Stimulated activated CD8-positive, alpha-beta memory T cell treated with anti-CD3 and anti-CD28 coated beads, Interleukin-15, amount 100 ng/mL, for 1 hour (primary cell): ENCODE measurements at places on chromosomes 16 and 17.

- DNase-seq = no peak
These were observed 44.3 kb downstream of the PMP22 start for GRCh38 chr17:15220785-15221184.

DNA sequence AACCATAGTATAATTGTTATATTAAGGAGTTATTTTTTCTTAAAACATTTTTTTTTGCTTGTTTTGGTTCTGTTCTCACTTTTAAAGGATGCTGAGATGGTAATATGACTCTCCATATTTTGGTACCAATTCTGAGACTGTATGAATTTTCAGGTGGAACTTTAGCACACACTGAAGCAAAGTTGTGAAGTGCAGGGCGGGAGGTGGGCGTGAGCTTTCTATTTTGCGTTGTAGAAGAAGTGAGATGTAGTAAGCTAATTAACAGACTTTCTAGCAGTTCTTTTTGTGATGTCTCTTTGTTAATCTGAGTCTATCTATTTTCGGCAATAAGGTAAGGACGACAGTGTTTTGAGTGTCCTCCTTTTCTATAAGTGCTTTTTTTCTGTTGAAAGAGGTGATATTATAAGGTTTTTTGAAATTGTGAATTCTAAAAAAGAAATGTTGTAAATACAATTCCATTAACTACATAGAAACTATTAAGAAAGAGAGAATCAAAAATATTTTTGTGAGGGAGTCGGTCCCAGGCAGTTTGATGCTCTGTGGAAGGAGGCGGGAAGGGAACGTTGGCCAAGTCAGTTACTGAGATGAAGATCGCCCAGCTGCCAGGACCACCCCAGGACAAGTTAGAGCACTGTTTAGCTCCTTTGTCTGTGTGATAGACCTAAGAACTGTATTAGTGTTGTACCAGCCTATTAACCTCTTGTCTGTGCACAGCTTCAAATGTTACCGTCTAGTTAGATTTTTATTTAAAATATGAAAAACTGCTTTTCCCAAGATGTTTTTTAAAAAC, 65.0 kb downstream of the CCDC182 start:
- no peak for DNase-seq

DNA sequence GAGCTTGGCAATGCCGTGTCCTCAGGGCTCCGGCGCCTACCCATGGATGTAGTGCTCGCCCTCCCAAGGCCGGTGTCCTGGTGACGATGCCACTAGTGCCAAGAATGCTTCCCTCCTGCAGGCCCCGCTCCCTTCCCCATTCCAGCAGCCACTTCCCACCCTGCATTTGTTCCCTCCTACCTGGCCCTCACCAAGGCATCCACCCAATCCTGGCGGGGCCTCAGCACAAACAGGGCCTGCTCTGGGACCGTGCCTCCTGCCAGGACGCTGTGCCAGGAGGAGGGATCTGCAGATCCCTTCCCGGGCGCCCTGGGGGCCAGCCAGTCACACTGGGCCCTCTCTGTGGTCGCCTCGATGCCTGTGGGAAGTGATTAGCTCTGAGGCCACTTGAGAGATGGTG, 25.1 kb downstream of the ABR start:
- no peak for DNase-seq

DNA sequence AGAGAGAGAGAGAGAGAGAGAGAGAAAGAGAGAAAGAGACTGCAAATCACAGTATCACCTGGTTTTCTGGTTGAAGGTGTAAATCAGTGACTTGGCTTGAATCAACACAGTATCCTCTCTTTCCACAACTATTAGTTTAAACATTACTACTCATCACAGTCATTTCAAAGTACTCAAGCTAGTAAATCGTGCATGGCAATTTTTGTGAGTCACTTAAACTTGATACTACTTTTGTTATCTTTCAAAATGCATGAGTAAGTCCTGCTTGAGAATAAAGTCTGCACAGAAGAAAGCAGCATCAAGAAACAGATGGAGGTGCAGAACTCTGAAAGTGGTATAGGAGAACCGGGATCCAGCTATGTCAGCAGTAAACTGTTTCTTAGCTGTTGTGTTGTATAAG, 535.4 kb downstream of the CDH8 start:
- no peak for DNase-seq

DNA sequence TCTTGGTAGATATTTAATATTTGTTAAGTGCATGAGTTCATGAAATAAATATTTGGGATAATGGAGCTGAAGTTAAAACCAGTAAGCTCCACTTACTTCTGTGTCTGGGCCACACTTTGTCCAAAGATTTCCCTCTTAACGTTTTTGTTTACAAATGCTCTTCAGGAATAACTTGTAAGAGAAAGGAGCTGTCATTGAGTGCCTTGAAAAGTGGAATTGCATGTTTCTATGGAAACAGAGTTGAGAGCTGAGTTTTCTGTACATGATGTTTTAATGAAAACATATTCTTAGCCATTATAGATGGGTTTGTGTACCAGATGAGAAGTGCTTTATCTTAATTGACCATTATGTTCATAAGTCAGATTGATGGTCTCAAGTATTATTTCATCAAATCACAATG, 1045.4 kb upstream of the EEF2KMT start:
- DNase-seq = no peak

GRCh38 chr17:57767561-57767960, 22.5 kb upstream of the CCDC182 start:
- no peak for DNase-seq

DNA sequence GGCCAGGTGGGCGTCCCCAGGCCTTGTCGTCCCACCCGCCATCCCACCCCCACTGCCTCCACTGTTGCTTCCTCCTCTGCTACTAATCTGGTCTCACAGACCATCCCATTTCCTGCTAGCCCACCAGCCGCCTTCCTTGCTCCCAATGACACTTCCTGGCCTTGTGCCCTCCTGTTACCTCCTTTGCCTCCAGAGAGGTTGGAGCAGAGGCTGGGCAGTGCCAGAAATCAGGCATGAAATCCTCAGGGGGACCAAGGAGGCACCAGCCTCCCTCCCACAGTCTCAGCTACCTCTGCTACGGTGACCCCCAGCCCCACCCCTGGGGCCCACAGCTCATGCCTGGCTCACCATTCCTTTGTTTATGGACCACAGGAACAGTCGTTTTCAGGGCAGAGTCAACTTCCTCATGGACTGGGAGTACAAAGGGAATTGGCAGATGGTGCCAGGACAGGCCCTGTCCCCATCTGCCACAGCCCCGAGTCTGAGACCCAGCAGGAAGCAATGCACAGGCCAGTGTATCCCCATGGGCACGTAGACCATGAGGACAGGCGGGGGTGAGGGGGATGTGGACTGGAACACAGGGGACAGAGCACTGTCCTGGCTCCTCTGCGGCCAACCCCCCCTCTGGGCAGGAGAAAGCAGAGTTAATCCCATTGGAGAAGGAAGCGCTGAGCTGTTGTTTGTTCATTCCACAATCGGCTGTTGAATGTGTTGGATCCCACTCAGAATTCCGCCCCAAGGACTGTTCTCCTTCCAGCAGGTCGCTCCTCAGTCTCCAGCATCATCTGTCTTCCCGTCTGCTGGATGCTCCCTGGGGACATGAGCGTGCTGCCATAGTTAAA, 2.2 kb upstream of the CDH5 start:
- DNase-seq = no peak

DNA sequence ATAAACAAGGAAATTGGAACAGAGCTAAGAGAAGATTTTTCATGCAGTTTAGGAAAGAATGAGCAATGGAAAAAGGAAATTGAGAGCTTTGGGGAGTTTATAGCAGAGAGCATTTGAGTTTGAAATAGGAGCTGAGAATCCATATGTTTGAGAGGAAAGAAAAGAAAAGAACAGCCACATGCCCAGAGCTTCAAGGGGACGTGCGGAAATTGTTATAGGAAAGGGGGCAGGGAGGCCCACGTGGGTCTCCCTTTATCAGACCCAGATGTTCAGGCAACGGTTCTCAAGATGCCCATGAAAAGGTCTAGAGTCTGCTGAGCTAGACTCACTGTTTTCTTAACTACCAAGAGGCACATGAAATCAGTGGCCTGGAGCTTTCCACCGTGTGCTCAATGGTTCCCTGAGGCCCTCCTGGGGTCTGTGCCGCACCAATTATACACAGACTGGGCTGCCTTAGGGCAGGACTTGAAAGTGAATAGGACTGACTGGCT, 31.2 kb downstream of the CHD9 start:
- no peak for DNase-seq

GRCh38 chr16:57299009-57299718, 14.7 kb upstream of the PLLP start:
- no peak for DNase-seq

DNA sequence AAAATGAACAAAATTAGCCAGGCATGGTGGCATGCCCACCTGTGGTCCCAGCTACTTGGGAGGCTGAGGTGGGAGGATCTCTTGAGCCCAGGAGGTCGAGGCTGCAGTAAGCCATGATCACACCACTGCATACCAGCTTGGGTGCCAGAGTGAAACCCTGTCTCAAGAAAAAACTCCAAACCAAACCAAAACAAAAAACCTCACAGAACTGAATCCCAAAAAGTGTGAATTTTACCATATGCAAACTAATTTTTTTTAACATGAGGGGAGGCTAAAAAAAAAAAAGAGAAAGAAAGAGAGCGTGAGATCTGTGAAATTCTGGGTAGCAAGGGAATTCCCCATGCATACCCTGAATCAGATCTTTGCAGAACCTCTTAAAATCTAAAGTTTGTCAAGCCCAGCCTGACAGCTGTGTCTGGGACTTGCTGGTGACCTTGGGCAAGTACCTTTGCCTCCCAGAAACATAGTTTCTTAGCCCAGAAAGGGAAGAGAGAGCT, 17.1 kb upstream of the CDH1 start:
- DNase-seq = no peak
